ENCODE measurements at places on chromosomes 3 and 15.

DNA sequence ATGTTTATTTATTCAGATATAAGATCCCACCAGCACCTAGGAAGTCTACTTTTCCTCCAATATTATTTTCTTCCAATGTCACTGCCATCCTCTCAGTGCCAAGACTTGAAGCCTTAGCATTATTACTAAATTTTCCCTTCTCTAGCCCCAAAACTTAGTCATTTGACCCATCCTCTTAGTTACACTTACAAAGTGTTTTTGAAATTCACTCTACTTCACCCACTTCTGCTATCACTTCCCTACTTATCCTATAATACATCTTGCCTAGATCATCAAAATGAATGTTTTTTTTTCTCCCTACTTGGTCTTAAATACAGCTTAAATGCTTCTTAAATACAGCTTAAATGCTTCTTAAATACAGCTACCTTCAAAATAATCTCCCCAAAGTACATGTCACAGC is 376.6 kb downstream of the RSL24D1 start:
- no peak for DNase-seq

GRCh38 chr15:51647128-51647562 is 24.6 kb upstream of the DMXL2 start:
- DNase-seq: peak; percentile 62

DNA sequence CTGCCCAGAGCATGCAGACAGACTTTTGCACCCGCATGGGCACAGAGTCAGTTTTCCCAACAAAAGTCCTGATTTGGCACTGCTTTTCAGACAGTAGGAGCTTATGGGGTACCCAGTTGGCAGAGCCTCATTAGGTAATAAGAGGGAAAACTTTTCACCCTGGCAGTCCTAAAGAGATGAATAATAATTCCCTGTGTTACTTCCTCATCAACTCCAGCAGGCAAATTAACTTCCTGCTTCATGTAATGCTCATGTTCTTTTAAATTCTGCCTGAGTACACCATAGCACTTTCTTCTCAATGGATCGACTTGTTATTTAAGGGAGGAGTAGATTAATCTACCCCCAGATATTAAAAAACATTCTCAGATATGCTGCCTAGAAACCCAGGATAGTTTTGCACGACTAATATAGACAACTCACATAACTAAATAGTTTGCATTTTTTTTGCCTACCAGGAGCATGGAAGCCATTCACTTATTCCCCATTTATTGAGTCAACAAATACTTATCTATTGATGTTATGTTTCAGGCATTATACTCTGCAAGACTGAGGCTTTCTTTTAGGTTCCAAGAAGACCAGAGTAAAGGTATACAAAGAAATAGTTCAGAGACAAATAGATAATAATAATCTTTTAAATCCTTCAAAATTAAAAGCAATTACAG is 214.5 kb downstream of the KCNMB2 start:
- DNase-seq: no peak

- no peak for DNase-seq
These were observed 201.1 kb downstream of the NR1D2 start for GRCh38 chr3:24145981-24146822.

DNA sequence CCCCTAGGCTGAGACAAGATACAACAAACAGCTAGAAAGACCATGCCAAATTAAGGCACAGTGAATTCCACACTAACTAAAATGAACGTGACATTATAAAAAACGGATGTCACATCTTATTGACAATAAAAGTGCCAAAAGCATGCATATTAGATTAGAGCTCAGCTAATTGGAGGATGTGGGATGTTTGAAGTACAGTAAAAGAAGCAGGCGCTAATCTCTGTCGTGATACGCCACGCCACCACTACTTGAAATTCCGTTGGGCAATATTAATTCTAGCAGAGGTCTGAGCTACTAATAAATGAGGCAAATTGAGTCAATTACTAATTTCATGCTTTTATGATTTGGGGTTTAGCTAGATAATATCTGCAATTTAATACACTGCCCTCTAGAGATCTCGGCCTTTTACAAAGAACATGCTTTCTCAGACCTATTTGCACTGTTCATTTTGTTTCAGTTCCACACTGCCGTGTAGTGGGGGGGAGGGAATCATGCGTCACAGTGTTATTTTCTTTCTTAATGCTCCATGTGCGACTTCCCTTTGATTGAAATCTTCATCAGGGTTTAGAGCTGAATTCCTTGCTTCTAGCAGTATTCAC is 52.9 kb upstream of the ROBO2 start:
- no peak for DNase-seq

GRCh38 chr15:73246898-73247297 is 121.9 kb downstream of the HCN4 start:
- no peak for DNase-seq

GRCh38 chr3:48088056-48088748 is 72.0 kb upstream of the MAP4 start:
- peak; percentile 12 for DNase-seq

DNA sequence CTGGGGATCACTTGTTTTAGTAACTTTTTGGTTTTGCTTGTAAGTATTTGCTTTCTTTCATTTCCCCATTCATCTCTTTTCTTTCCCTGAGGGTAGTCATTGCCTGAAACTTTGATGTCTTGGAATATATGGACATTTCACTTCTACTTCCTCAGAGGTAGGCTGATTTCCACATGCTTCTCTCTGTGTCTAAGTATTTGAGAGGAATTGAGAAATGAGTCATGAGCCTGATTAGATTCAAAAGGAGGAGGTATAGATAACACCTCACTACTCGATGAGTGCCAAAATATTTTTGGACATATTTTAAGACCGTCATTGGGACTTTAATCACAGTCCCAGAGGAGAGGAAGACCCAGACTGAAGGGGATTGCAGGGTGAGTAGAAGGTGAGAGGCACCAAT is 480.1 kb upstream of the SGO1 start:
- DNase-seq: no peak
